Activated naive CD4-positive, alpha-beta T cell (primary cell): ENCODE measurements at places on chromosomes 6 and 20.

GRCh38 chr6:122048570-122048969 lies 350.9 kb upstream of the HSF2 start:
- DNase-seq: no peak

GRCh38 chr6:98894810-98895209 lies 52.9 kb downstream of the FBXL4 start:
- DNase-seq: no peak

GRCh38 chr20:34016736-34017135 lies 23.0 kb downstream of the RALY start:
- no peak for DNase-seq

- no peak for DNase-seq
Measured at GRCh38 chr6:125732398-125732797, 17.0 kb upstream of the HEY2 start.

GRCh38 chr6:34723203-34723602 lies 26.6 kb upstream of the ILRUN start:
- DNase-seq: no peak

- DNase-seq: no peak
Measured at GRCh38 chr20:62133864-62134263, 9.3 kb downstream of the PSMA7 start.
